ENCODE measurements at places on chromosomes 1 and 21.
A peak's percentile ranks its signal among the peaks of the same experiment; 100 is the strongest.

DNA sequence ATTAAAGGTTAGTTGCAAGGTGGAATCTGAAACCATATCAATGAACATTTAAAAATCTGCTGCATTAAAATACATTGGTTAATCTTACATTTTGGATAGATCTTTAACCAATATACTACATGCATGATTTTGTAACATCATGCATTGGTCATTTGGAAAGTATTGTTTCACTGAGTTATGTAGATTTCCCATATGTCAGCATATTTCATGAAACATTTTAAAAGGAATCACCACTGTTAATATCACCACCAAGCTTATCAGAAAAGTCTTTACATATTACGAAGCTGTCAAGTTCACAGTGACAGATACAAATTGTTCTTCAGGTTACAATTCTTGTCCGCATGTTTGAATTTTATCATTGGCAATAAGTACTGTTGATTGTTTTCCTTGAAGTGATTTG, 89.9 kb upstream of the ADGRL2 start:
- no peak for DNase-seq

- no peak for DNase-seq
Measured at GRCh38 chr1:160981584-160982411, 27.2 kb upstream of the ITLN2 start.

DNA sequence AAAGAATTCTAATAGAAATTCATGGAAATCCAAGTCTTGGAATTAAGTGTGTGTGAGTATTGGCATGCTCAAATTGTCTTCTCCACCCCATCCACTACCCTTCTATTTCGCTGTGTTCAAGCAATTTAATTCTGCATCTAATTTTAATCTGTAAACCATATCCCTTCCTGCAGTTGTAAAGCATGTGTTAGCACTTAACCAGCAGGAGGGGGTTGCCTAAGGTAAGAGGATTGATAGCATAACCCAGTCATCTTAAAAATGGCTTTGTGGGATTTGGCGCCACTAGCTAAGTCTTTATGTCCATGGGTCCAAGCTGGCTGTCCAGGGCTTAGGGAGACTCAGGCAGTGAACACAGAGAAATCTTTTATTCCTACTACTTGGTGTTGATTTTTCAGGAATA, 210.3 kb downstream of the PTPRC start:
- DNase-seq, result no peak

DNA sequence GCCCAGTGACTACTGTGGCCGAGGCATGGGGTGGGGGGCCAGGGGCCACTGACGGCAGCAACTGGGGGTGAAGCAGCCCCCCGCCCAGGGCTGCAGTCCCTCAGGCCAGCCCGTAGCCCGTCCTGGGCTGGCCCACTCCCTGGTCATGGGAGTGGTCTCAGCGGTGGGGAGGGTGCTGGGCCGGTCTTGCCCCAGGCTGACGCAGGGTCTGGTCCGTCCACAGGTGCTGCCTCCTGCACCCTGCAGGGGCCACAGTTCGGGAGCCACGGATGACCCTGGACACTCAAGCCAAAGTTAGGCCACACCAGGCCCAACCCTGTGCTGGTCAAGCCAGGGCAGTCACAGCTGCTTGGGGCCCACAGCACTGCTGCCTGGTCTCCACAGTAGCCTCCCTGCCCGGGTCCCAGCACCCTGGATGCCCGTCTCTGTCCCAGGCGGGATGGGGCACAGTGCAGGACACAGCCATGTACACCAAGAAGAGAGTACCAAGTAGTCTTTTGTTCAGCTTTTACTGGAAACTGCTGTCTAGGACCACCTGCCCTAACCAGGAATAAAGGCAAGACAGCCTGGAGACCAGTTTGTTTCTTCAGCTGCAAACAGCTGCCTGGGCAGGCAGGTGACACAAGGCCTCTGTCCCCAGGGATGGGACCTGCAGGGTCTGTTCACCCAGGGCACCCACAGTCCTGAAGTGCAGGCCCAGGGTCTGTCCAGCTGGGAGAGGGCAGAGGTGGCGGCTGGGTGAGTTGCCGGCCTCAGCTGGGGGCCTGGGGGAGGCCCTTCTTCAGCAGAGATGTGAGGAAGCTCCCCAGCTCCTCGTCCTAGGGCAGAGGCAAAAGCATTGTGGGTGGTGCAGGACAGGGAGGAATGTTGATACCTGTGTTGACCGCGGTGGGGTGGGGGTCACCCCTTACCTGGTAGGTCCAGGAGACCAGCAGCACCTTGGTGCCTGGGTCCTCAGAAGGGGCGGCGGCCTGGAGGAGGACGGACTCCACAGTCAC, 3.0 kb downstream of the PUSL1 start:
- no peak for DNase-seq

- DNase-seq, result no peak
Measured at GRCh38 chr1:75514270-75514669, 96.6 kb downstream of the SLC44A5 start.

DNA sequence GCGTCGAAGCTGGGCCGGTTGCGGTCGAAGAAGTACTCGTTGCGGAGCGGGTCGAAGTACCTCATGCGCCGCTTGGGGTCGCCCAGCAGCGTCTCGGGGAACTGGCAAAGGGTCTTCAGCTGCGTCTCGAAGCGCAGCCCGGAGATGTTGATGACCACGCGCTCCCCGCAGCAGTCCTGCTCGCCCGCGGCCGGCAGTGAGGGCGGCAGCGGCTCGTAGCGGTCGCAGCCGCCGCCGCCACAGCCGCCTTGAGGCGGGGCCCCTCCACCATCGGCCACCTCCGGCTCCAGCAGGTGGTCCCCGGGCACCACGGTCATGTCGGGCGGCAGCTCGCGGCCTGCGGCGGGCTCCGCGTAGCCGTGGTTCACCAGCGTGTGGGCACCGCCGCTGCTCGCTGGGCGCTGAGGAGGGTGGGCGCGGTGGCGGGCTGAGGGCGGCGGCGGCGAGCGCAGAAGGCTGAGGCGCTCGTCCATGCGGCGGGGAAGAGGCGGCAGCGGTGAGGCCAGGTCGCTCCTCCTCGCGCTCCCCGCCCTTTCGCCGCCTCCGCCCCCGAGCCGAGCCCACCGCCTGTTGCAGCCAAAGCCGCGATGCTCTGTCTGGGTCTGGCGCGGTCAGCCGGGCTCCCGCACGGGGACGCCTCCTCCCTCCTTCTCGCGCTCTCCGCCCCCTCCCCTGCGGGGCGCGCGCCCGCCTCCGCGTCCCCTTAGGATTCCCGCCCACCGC, at the start of gene KCNA3:
Gene KCNA3 (minus strand): TSS at position 604 of the 723 bp plus-strand sequence. CDS start 131 bp downstream, at position 473.
- peak; percentile 74 for DNase-seq

- DNase-seq, result no peak
Measured at GRCh38 chr1:11967028-11967547, 13.2 kb upstream of the MFN2 start.

Data from activated naive CD4-positive, alpha-beta T cell treated with anti-CD3 and anti-CD28 coated beads, Interleukin-2, amount 50 U/mL, for 72 hours (primary cell).